ENCODE measurements at places on chromosomes 16 and 17.
A peak's percentile ranks its signal among the peaks of the same experiment; 100 is the strongest.

DNA sequence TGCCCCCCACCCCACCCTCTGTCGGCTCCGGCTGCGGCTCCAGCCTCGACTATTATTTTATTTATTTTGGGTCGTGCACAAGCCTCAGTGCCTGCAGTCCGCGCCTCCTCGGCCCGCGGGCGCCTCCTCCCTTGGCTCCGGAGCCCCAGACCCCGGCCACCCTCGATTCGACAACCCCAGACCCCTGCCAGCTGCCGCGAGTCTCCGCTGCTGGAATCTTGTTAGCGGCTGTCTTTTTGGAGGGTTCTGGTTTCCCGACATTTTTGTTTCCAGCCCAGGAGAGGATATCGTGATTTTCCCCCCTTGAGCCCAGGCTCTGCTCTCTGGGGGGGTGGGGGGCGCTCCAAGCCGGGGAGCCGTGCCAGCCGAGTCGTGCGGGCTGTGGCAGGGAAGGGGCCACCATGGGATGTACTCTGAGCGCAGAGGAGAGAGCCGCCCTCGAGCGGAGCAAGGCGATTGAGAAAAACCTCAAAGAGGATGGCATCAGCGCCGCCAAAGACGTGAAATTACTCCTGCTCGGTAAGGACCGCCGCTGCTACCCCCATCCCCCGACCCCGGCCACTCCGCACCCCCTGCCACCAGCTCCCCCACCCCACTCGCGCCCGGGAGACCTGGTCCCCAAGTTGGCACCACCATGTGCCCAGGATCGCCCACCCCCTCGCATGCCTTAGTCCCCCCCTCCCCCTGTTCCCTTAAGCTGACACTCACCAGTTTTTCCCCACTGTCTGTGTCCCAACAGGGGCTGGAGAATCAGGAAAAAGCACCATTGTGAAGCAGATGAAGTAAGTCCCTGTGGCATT lies 746 bp downstream of the GNAO1 start:
- DNase-seq, result no peak

- no peak for DNase-seq
These were observed 6.4 kb downstream of the HAP1 start for GRCh38 chr17:41728056-41728455.

GRCh38 chr16:81737885-81738536 lies 41.1 kb upstream of the PLCG2 start:
- peak; percentile 71 for DNase-seq

GRCh38 chr17:1573932-1574696 lies 11.5 kb upstream of the PITPNA start:
- DNase-seq, result peak; percentile 76

DNA sequence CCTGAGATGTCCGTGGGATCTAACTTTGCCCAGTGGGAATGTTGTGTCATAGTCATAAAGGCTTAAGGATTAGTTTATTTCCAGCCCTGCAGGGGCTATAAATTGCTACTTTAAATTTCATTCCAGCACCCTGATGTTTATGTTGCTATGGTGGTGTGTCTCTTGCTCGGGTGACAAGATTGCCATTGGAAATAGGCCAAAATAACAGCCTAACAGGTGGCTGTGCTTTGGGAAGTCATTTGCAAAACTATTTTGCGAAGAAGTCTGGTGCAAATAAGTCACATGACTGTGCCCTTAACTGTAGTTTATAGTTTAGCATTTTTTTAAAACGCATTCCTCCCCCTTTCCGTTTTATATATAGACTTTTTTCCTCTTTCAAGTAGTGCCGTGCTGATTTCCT lies 23.1 kb downstream of the PITPNC1 start:
- DNase-seq, result no peak

DNA sequence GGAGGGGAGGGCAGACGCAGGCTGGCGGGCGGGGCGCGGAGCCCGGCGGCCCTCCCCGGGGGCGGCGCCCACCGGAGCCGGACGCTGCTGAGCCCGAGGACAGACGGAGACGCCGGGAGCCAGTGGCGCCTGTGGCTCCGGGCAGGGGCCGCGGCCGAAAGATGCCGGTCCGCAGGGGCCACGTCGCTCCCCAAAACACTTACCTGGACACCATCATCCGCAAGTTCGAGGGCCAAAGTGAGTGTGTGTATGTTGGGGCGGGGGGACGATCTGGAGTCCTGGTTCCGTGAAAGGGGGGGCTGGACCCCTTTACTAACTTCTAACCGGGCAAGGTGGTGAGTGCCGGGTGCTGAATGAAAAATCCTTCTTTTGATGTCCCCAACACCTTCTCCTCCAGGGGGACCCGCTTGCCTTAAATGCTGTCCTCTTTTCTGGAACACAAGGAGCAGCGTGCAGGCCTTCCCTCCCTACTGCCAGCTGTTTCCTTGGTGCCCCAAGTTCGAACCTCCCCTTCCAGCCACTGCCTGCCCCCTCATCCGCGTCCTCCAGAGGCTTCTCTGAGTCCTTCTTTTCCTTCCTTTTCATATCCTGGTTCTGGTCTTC lies at the start of gene KCNH6:
KCNH6 (plus strand) TSS at position 106 of the 603 bp plus-strand sequence; CDS start at position 162, 56 bp downstream.
- DNase-seq, result no peak

GRCh38 chr17:49342575-49342936 lies 19.5 kb downstream of the ZNF652 start:
- no peak for DNase-seq

DNA sequence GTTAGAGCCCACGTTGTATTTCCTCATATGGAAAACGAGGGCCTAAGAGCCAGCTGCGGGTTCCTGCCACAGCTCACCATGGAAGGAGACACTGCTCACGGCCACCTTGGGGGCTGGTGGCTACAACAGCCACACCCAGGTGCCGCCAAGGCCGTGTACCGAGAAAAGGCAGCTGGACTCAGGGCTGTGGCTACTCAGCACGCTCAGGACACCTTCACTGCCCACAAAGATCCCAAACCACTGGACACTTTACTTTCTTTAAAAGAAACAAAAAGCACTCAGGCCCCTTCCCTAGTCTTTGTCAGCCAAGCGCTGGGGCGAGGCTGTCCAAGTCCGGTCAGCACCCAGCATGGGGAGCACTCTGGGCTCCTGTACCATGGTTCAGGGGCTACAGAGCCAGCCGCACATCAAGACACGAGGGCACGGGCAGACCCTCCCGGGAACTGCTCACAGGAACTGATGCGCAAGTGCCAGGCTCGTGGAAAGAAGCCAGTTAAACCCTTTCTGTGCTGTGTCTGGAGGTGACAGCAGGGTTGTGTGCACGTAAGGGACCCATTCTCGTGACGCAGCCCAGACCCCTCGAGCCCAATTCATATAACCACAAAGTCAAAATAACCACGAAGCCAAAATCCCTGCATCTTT lies 18.5 kb downstream of the SLC16A3 start:
- no peak for DNase-seq

- DNase-seq, result no peak
These were observed 1.7 kb downstream of the RPRML start for GRCh38 chr17:46977348-46977747.

DNA sequence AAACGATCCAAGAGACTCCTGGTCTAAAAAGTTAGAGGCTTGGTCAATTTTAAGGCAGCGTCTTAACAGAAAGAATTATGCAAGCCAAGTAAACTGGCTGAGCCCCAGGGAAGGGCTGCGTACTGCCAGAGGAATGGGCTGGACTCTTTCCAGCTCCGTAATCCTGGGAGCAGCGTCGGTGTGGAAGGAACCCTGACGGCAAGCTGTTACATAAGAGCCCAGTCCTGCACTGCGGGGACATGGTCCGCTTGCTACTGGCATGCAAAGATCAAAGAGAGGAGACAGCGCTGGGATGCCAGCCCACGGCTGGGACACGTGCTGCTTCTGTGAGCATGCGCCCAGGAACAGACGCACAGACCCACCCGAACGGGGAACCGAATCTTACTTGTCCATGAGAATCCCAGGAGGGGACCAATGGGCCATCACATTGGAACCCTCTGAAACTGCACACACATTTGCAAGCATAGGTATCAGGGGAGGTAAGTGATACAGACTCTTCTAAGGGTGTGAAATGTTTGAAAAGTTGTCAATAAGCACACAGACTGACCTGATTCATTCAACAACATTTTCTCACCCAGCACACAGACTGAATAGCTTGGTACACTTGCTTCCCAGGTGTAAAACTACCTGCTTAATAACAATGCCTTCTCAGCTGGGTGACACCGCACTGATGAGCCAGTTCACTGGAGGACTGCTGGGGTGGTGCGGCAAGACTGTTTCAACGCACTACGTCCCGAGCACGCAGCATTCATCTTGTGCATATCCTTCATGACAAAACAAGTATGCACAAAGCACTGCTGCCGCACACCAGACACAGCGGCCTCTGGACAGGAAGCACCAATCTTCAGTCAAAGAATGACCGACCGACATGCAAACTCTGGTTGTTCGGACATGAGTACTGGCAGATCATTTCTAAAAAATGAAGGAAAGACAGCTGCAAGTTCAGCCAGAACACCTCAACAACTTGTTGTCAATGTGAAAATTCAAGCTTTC lies 94.9 kb downstream of the ANKRD11 start:
- no peak for DNase-seq

- DNase-seq, result peak; percentile 10
These were observed 29.7 kb upstream of the SSTR5 start for GRCh38 chr16:1042866-1043265.

DNA sequence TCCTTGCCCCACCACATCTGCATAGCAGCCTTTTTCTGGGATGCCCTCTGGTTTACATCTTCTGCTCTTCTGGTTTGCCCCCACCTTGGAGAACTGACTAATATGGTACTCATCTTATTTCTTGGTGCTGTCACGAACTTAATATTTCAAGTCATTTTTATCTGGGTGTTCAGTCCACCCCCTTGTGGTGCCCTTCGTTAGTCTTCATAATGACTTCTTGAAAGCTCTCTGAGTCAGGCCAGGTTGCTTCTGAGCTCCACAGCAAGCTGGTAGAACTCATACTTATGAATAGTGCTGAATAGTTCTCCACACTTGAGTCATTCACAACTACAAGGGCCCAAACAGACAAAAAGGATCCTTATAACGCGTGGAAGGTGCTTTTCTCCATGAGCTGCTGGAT lies 35.8 kb upstream of the TEKT3 start:
- DNase-seq, result no peak

DNA sequence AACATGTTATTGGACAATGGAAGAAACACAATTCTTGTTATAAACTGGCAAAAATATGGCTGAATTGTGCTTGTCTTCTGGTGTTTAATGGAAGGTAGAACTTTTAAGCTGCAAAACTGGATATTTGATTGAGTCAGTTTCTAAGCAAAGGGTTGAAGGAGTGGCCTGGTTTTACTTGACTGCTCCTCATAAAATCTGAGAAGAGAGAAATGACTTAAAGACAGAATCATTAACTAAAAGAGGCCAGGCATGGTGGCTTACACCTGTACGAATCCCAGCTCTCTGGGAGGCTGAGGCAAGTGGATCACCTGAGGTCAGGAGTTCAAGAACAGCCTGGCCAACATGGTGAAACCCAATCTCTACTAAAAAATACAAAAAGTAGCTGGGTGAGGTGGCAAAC lies 770.7 kb downstream of the CDH11 start:
- DNase-seq, result no peak

GRCh38 chr17:58311429-58311894 lies 17.1 kb downstream of the TSPOAP1 start:
- DNase-seq, result no peak

GRCh38 chr17:40363111-40363827 lies 1.3 kb downstream of the GJD3 start:
- DNase-seq, result no peak

- DNase-seq, result no peak
These were observed 11.6 kb downstream of the GSG1L2 start for GRCh38 chr17:9810100-9810949.

DNA sequence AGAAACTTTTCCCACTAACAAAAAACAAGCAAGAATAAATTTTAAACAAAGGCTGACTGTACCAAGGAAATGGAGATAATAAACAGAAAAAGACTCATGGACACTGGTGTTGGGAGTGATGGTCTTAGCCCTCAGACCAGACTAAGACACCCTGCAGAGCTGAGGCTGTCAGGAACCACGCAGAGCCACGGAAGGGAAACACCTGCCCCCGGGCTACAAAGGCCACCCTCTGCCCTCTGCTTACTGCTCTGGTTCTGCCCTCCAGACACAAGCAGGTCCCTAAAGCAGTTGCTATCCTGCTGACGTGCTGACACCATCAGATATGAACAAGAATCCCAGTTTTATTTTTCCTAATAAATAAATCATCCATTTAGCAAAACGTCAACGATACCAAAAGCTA lies 80.0 kb downstream of the ANKRD11 start:
- DNase-seq, result no peak

DNA sequence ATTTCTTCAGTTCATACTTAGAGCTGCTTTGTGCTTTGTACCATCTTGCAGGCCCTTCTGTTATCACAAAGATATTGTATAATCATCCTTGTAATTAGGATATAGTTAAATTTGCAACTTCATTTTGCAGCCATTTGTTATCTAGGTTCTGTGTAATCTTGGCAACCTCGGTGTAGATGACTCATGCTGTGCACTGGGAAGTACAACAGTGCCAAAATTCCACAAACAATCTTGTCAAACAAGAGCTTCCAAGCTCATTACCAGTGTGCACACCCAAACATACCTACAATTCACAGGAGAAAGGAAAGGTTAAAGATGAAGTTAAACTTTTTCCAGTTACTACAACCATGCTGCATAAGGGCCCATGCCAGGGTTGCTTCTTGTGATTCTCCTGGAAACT lies 1231.8 kb downstream of the CDH11 start:
- no peak for DNase-seq

GRCh38 chr16:68257906-68258800 lies 6.2 kb upstream of the SLC7A6 start:
- DNase-seq, result no peak

- no peak for DNase-seq
These were observed 149.7 kb downstream of the RPTOR start for GRCh38 chr17:80694085-80694991.

GRCh38 chr17:57357392-57357784 lies 101.1 kb downstream of the MSI2 start:
- DNase-seq, result no peak

GRCh38 chr16:13193721-13194120 lies 292.3 kb downstream of the SHISA9 start:
- DNase-seq, result no peak

DNA sequence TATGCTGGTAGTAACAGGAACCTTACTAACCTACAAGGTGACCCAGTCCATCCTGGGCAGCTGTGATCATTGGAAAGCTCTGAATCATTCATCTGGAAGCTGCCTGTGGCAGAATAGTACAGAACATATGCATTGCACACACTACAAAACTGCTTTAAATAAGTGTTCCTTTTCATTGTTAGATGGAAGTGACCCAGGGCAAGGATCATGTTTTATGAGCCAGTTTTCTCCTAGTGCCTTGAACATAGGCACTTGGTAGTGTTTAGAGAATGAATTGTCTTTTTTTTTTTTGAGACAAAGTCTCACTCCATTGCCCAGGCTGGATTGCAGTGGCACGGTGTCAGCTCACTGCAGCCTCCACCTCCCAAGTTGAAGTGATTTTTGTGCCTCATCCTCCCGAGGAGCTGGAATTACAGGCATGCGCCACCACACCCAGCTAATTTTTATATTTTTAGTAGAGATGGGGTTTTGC lies 55.4 kb downstream of the TENT4B start:
- no peak for DNase-seq

Data from stimulated activated CD4-positive, alpha-beta T cell treated with anti-CD3 and anti-CD28 coated beads, Interleukin-15, amount 100 ng/mL, for 48 hours (primary cell).